Gastroesophageal sphincter (tissue), 4 donors: ENCODE measurements at places on chromosomes 1 and 21.
A peak's percentile ranks its signal among the peaks of the same experiment; 100 is the strongest.

- H3K27me3 ChIP-seq: peaks cover 4% of the 10 kb centered on the region
- no peak overlapping the region for H3K27ac ChIP-seq
- H3K36me3 ChIP-seq: no peaks in the 10 kb centered on the region
- H3K4me1 ChIP-seq: no peaks in the 10 kb centered on the region
- no peak for ATAC-seq
- H3K4me3 ChIP-seq: no peak overlapping the region
Measured at GRCh38 chr1:49199564-49199963, 422.9 kb upstream of the BEND5 start.

GRCh38 chr1:98763488-98764150 is 102.1 kb downstream of the SNX7 start:
- no peak for ATAC-seq
- H3K36me3 ChIP-seq: peaks cover 16% of the 10 kb centered on the region
- no peaks in the 10 kb centered on the region for H3K27me3 ChIP-seq
- no peaks in the 10 kb centered on the region for H3K4me1 ChIP-seq
- no peak overlapping the region for H3K27ac ChIP-seq

GRCh38 chr1:24560361-24560760 is 4.5 kb downstream of the NCMAP start:
- H3K27me3 ChIP-seq: peaks cover 51% of the 10 kb centered on the region
- H3K27ac ChIP-seq: no peak overlapping the region
- no peaks in the 10 kb centered on the region for H3K4me1 ChIP-seq
- no peaks in the 10 kb centered on the region for H3K36me3 ChIP-seq
- no peak overlapping the region for H3K4me3 ChIP-seq
- no peak for ATAC-seq

DNA sequence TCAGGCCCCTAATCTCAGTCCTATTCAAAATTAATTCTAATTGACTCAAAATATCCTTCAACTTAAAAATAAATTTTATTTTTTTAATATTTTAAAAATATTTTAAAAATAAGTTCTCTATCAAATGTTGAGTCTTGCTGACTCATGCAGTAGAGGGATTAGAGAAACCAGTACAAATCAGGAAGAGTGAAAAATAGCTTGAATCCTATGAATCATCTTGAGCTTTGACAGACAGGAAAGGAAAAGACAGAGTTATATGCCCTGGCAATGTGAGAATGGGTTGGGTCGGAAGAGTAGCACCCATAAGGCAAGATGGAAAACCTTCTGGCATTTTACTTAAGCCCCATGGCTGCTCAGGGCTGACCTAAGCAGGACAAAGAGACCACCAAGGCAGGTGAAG is 346.6 kb upstream of the RUNX1 start:
- H3K27me3 ChIP-seq: peaks cover 20% of the 10 kb centered on the region
- no peaks in the 10 kb centered on the region for H3K4me1 ChIP-seq
- no peak for ATAC-seq
- H3K4me3 ChIP-seq: no peak overlapping the region
- H3K27ac ChIP-seq: no peak overlapping the region

DNA sequence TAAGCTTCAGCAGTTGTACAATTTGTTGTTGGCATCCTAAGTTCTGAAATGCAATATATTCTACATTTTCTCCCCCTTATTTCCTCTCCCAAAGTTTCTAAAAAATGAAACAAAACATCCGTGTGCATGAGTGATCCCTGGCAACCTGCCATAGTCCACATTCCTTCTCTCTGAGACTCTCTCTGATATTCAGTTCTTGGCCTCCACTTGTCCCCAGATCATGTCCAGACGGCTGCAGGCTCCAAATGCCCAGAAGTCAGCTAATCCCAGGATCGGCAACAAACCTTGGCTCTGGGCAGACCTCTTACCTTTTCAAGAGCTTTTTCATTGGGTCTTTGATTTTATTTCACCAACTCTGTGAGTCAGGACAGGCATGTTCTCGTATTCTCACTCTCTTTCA is 187.8 kb downstream of the ETS2 start:
- ATAC-seq: peak; percentile 46
- H3K4me3 ChIP-seq: no peak overlapping the region

GRCh38 chr1:207856276-207857023 is 54.5 kb downstream of the CD34 start:
- H3K4me3 ChIP-seq: no peak overlapping the region
- H3K27me3 ChIP-seq: no peaks in the 10 kb centered on the region
- peaks cover 13% of the 10 kb centered on the region for H3K4me1 ChIP-seq
- H3K36me3 ChIP-seq: peaks cover 18% of the 10 kb centered on the region

- H3K4me3 ChIP-seq: no peak overlapping the region
- no peak overlapping the region for H3K27ac ChIP-seq
- H3K4me1 ChIP-seq: no peaks in the 10 kb centered on the region
- no peak for ATAC-seq
- H3K27me3 ChIP-seq: peaks cover 41% of the 10 kb centered on the region
Measured at GRCh38 chr1:53693339-53693738, 45.6 kb downstream of the GLIS1 start.

DNA sequence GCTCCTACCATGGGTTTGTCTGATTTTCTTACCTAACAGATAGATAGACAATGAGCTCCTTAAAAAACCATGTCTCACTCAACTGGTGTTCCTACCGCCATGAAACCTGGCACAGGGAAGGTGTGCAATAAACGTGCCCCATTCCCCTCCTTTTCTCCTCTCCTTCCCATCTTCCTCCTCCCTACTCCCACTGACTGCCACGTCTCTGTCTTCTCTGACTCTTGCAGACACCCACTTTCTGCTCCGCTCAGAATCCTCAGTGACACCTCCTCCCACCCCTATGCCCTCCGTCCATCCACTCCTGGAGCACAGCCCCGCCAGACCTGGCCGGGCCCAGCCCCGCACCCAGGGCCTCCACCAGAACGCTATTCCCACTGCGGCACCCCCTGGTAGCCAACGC is 52.9 kb downstream of the HMGB4 start:
- no peaks in the 10 kb centered on the region for H3K36me3 ChIP-seq
- H3K4me1 ChIP-seq: no peaks in the 10 kb centered on the region
- H3K27me3 ChIP-seq: peaks cover 16% of the 10 kb centered on the region
- no peak for ATAC-seq
- H3K27ac ChIP-seq: no peak overlapping the region

DNA sequence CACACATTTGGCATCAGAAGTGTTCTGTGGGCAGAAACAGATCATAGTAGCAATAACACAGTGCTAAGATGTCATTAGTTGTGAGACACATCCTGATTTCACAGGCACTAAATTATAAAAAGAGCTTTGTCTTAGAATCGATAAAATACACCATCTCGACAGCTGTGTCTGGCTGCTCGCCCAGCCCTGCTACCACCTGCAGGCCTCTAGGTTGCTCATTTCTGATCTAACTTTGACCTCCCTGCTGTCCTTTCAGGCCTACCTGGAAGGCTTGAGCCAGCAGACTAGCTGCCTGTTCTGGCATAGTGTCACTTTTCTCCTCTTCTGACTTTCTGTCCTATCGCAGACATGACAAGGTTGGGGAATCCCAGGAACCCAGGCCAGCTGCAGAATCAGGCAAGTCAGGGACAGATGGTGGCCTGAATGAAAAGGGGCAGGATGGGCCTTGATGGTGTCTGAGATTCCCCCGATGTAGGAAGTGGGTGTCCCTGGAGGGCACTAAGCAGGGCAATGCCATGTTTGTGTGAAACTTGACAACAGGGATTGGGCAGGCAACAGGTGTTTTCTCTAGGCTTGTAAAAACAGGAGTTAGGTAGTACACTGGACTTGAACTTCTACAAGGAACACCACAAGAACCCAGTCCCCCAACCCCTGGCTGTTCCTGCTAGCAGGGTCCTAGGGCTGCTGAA is 66.6 kb upstream of the RHOU start:
- peak overlapping the region; percentile 22 for H3K27ac ChIP-seq
- H3K27me3 ChIP-seq: peaks cover 3% of the 10 kb centered on the region
- no peak for ATAC-seq
- H3K36me3 ChIP-seq: no peaks in the 10 kb centered on the region

DNA sequence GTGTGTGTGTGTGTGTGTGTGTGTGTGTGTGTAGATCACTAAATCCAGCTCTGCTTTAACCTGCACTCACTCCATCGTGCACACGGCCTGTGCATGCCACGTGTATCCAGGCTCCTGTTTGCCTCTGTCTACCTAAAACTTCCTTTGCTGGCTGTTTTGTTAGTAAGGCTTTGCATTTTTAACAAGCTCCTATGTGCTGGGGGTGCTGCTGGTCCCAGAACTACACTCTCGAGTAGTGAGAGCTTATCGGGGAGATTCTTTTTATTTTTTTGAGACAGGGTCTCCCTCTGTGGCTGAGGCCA is 596 bp upstream of the TCEA3 start:
- H3K4me1 ChIP-seq: peaks cover 56% of the 10 kb centered on the region
- no peaks in the 10 kb centered on the region for H3K27me3 ChIP-seq
- peak overlapping the region; percentile 78 for H3K4me3 ChIP-seq
- ATAC-seq: no peak
- no peaks in the 10 kb centered on the region for H3K36me3 ChIP-seq
